Umbilical cord (tissue), 2 donors: ENCODE measurements at places on chromosomes 2 and 18. TPM values are rescaled to one million over a fixed set of nuclear protein-coding genes. Genes with fewer than 3 reads are reported as not detected.

The HK2 gene
- 31.3 TPM for total RNA-seq

The ERCC3 gene
- 32.3 TPM for total RNA-seq

GRCh38 chr2:99152199-99152895, 2.4 kb downstream of the TSGA10 start:
- no peak for DNase-seq

DNA sequence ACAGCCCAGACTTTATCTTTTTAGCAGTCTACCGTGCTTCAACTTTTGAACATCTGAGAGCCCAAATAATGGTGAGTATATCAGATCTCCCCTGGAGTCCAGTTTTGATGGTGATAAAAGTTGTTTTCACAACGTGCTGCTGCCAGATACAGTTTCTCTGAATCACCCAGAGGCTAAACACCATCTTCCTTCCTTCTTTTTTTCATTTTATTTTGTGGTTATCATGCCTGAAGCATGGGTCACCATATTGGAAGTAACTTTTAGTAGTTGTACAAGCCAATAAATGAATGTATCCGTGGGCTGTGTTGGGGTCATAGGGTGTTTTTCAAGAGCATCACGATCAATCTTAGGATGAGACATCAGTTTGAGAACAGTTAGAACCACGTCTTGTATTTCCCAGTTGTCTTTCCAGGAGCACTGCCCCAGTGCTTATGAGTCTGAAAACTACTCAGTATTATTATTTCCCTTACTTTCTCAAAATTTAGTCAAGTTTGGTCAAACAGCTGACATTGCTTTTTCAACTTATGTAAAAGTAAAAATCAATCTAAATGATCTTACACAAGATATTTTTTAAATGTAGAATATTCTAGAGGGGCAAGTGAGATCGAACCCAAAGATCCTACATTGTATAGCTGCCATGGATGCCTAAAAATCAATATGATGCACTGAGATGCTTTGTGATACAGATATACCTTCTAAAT, 311.4 kb downstream of the CTNNA2 start:
- no peak for DNase-seq

DNA sequence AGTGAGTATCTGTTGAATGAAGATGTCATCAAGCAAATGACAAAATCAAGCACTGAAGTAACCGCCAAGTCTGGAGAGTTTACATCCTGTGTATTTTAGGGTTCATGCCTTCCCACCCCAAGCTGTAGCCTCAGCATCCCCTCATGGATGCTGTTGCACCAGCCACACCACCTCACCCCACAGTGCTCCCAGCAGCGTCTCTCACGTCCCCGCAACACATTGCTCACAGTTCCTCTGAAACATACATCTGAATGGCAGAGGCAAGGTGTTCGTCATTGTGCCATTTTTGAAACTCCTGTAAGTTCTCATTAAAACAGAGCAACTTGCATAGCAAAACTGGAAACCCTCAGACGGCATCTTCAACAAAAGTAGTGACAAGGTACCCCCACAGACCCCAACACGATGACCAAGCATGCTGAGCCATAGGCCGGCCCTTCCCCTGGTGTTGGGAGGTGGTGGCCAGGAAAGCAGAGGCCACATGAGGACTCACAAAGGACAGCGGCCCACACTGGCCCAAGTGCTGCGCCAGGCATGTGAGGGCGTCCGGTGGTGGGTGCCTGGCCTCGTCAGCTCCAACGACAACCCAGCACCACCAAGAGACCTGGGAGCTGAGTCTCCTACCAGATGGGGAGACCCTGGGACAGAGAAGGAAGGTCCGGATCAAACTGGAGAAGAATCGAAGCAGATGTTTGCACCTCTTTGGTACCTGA, 456.5 kb downstream of the EIPR1 start:
- no peak for DNase-seq

The ALLC gene
- 0.48 TPM for total RNA-seq

- DNase-seq, result no peak
Measured at GRCh38 chr2:44150473-44150872, 18.2 kb upstream of the PPM1B start.

The PSMA8 gene
- total RNA-seq, result 6.3 TPM

DNA sequence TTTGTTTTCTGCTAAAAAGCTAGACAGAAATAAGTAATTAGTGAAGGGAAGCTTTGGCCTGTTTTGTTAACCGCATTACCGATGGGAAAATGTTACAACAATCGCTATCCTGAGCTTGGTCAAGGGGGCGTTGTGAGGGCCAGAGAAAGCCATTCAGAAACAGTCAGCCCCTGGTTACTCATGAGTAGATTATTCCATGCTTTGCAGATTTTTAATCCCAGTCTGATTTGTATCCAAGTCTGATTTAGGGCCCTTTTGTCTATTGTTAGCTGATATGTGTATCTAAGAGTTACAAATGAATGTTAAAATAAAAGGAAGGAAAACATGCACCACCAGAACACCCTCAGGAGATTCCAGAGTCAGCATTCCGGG, 99.1 kb downstream of the PRPF40A start:
- DNase-seq, result no peak

DNA sequence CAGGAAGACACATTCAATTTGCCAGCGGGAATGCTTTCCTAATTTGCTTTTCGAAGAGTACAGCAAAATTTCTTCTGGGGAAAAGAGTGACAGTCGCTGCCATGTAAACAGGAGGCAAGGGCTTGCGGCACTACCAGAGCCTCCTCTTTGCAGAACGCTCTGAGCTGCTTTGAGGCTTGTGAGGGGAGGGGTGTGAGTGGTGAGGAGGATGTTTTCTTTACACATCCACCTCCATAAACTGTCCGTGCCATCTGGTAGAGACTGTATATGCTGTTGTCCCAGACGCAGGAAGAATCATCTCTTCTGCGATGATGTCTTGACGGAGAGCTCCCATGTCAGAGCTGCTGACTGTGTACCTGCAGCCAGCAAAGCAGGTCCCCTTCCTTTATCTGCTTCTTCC, 138.0 kb downstream of the SOCS6 start:
- DNase-seq, result no peak
